Myometrial cell (primary cell): ENCODE measurements at places on chromosomes 12 and 14. TPM values are rescaled to one million over a fixed set of nuclear protein-coding genes. Genes with fewer than 3 reads are reported as not detected.

The FAM186B gene
- not detected in 2 replicates for total RNA-seq

The BCL11B gene
- under 0.01 TPM in 1 of 2 replicates, not detected in the other for total RNA-seq

The HVCN1 gene
- total RNA-seq = 13.3 and 21.3 TPM in 2 replicates

The LIN7A gene
- total RNA-seq = 11.2 and 19.5 TPM in 2 replicates

The PRMT5 gene
- 86.1 and 97.2 TPM in 2 replicates for total RNA-seq

The ATG2B gene
- total RNA-seq = 10.4 and 12.8 TPM in 2 replicates

The KERA gene
- 0.18 TPM in 1 of 2 replicates, not detected in the other for total RNA-seq

The PROX2 gene
- total RNA-seq = not detected in 2 replicates

The DDX24 gene
- total RNA-seq = 89.9 and 94.8 TPM in 2 replicates

The TAS2R46 gene
- 0.18 TPM in 1 of 2 replicates, not detected in the other for total RNA-seq

The PAWR gene
- total RNA-seq = 4.9 and 6.2 TPM in 2 replicates

The ITPK1 gene
- total RNA-seq = 21.3 and 27.1 TPM in 2 replicates

The SLC39A5 gene
- not detected in 2 replicates for total RNA-seq

The ZNF891 gene
- 0.29 and 0.35 TPM in 2 replicates for total RNA-seq

The SERPINA9 gene
- not detected in 2 replicates for total RNA-seq

The SDR9C7 gene
- total RNA-seq = not detected in 2 replicates

The HELB gene
- total RNA-seq = 1.6 and 6.6 TPM in 2 replicates

The CMA1 gene
- not detected in 2 replicates for total RNA-seq

The MYF5 gene
- not detected in 2 replicates for total RNA-seq

The OR4E2 gene
- total RNA-seq = not detected in 2 replicates

The ANO4 gene
- total RNA-seq = 24.8 and 25.9 TPM in 2 replicates

The FSCB gene
- not detected in 2 replicates for total RNA-seq

The SLC10A1 gene
- not detected in 2 replicates for total RNA-seq

The EXOC3L4 gene
- not detected in 2 replicates for total RNA-seq

The CATSPERB gene
- under 0.01 TPM in 1 of 2 replicates, not detected in the other for total RNA-seq

The PIWIL1 gene
- not detected in 2 replicates for total RNA-seq

The C12orf60 gene
- 1.4 and 1.9 TPM in 2 replicates for total RNA-seq

The MYH6 gene
- total RNA-seq = not detected in 2 replicates

The TMEM132D gene
- total RNA-seq = not detected in 2 replicates

The STXBP6 gene
- total RNA-seq = 11.8 and 18.6 TPM in 2 replicates

The INHBE gene
- total RNA-seq = 3.5 and 6.2 TPM in 2 replicates

The FBXO33 gene
- total RNA-seq = 8.4 and 9.7 TPM in 2 replicates

The SMCO2 gene
- total RNA-seq = not detected in 2 replicates

The CELA1 gene
- total RNA-seq = not detected in 2 replicates

The DTX1 gene
- not detected in 2 replicates for total RNA-seq

The FZD10 gene
- total RNA-seq = under 0.01 TPM in 1 of 2 replicates, not detected in the other

The AQP2 gene
- not detected in 2 replicates for total RNA-seq

The CBLN3 gene
- 2.8 and 4.6 TPM in 2 replicates for total RNA-seq

The PTPRQ gene
- total RNA-seq = 6.4 and 30.3 TPM in 2 replicates

The SOX5 gene
- 6.2 and 6.6 TPM in 2 replicates for total RNA-seq

The GDF3 gene
- total RNA-seq = not detected in 2 replicates

The PPP1R1A gene
- not detected in 2 replicates for total RNA-seq

The SLC25A47 gene
- not detected in 2 replicates for total RNA-seq

The UBE2N gene
- total RNA-seq = 65.7 and 78.7 TPM in 2 replicates

The CPNE6 gene
- not detected in 2 replicates for total RNA-seq

The NTS gene
- not detected in 2 replicates for total RNA-seq

The CD69 gene
- total RNA-seq = 2.3 and 2.6 TPM in 2 replicates

The GLT1D1 gene
- total RNA-seq = not detected in 2 replicates

The COCH gene
- not detected in 2 replicates for total RNA-seq

The KLRD1 gene
- total RNA-seq = under 0.01 TPM in 1 of 2 replicates, not detected in the other

The KRT3 gene
- not detected in 2 replicates for total RNA-seq
